B cell (primary cell): ENCODE measurements at places on chromosomes 11 and 22.

DNA sequence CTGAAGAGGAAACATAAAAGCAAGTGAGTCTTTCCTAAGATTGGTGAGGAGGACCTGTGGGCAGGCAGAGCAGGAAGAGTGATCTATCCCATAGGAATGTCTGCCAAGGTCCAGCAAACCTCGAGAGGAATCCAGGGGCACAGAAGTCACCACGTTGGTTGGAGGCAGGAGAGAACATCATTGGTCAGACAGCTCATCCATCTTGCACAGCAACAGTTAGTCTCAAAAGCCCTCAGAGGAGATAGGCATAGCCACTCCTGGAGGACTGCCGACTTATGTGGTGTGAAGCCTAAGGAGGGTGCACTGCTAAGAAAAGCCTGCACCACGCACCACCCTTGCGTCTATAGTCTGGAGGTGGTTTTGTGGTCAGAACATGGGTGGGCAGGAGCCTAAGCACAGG, 109.1 kb downstream of the RASSF10 start:
- DNase-seq = no peak
- no peaks in the 10 kb centered on the region for H3K27me3 ChIP-seq
- H3K36me3 ChIP-seq = no peaks in the 10 kb centered on the region
- no peak overlapping the region for H3K4me3 ChIP-seq

GRCh38 chr11:8247312-8247711, 16.4 kb downstream of the LMO1 start:
- no peaks in the 10 kb centered on the region for H3K27me3 ChIP-seq
- H3K4me1 ChIP-seq = no peaks in the 10 kb centered on the region
- no peak for DNase-seq
- no peak overlapping the region for H3K27ac ChIP-seq
- no peaks in the 10 kb centered on the region for H3K36me3 ChIP-seq

- no peaks in the 10 kb centered on the region for H3K27me3 ChIP-seq
- H3K4me1 ChIP-seq = peaks cover 30% of the 10 kb centered on the region
- no peaks in the 10 kb centered on the region for H3K36me3 ChIP-seq
Observed at GRCh38 chr22:46604306-46604690, 15.9 kb upstream of the GRAMD4 start.

- no peak overlapping the region for H3K27ac ChIP-seq
- DNase-seq = no peak
- no peak overlapping the region for H3K4me3 ChIP-seq
- H3K36me3 ChIP-seq = no peaks in the 10 kb centered on the region
- H3K4me1 ChIP-seq = no peaks in the 10 kb centered on the region
Observed at GRCh38 chr11:2211113-2211971, 39.7 kb upstream of the TH start.

GRCh38 chr22:38049812-38050619, 7.2 kb upstream of the PICK1 start:
- peaks cover 11% of the 10 kb centered on the region for H3K4me1 ChIP-seq
- no peak overlapping the region for H3K27ac ChIP-seq
- H3K36me3 ChIP-seq = no peaks in the 10 kb centered on the region
- peaks cover 21% of the 10 kb centered on the region for H3K27me3 ChIP-seq

- H3K4me1 ChIP-seq = peaks cover 4% of the 10 kb centered on the region
- no peak overlapping the region for H3K4me3 ChIP-seq
- no peaks in the 10 kb centered on the region for H3K36me3 ChIP-seq
- no peak overlapping the region for H3K27ac ChIP-seq
- H3K27me3 ChIP-seq = no peaks in the 10 kb centered on the region
Observed at GRCh38 chr11:83249972-83250593, 36.1 kb downstream of the CCDC90B start.

GRCh38 chr11:35276396-35277145, 137.6 kb downstream of the CD44 start:
- H3K27ac ChIP-seq = no peak overlapping the region
- peaks cover 14% of the 10 kb centered on the region for H3K4me1 ChIP-seq
- H3K27me3 ChIP-seq = no peaks in the 10 kb centered on the region

- no peaks in the 10 kb centered on the region for H3K36me3 ChIP-seq
- H3K4me3 ChIP-seq = no peak overlapping the region
- no peak for DNase-seq
- no peak overlapping the region for H3K27ac ChIP-seq
- H3K27me3 ChIP-seq = no peaks in the 10 kb centered on the region
Observed at GRCh38 chr11:69545976-69546617, 64.6 kb downstream of the LINC01488 start.

DNA sequence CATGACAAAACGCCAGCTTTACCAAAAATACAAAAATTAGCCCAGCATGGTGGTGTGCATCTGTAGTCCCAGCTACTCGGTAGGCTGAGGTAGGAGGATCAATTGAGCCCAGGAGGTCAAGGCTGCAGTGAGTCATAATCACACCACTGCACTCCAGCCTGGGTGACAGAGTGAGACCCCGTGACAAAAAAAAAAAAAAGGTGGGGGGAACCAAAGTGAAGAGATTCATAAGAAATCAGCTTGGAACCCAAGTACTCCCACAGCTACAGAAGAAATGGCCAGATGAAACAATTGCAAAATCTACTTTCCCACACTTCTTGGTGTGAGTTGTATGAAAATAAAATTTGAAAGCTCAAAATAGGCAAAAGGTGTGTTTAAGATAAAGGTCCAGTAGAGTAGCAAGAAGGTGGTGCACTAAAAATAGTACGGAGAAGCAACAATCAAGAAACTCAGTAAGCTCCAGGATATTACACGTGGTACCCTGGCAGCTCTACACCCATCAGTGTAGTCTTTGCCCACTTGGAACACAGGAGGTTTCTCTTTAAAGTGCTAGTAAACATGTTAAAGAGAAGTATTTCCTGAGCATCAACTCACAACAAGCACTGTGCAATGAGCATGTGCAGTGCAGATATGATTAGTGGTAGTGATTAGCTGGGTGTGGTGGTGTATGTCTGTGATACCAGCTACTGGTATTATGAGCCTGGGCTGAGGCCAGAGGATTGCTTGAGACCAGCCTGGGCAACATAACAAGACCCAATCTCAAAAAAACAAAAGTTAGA, 5.3 kb downstream of the HARBI1 start:
- no peak for DNase-seq
- H3K4me1 ChIP-seq = peaks cover 7% of the 10 kb centered on the region
- no peak overlapping the region for H3K27ac ChIP-seq
- H3K36me3 ChIP-seq = peaks cover 1% of the 10 kb centered on the region
- H3K27me3 ChIP-seq = no peaks in the 10 kb centered on the region

DNA sequence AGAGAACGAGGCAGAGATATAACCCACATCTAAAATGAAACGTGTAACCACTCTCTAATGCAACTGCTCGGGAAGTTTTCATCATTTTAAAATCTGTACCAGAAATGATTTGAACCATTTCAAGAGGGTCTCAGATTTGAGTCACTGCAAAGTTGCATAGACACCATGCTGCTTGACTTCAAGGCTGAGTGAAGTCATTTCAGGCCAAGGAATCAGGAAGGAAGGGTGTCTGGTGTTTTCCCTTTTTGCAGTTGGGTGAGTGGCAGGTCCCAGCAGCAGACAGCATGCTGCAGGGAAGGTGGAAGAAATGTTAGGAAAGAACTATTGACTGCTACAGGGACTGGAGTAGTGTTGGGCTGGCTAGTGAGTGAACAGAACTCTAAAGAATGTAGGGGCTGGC, 16.5 kb downstream of the TANGO2 start:
- H3K4me3 ChIP-seq = no peak overlapping the region
- no peaks in the 10 kb centered on the region for H3K27me3 ChIP-seq
- no peak overlapping the region for H3K27ac ChIP-seq
- peaks cover 14% of the 10 kb centered on the region for H3K4me1 ChIP-seq
- DNase-seq = no peak
- peaks cover 28% of the 10 kb centered on the region for H3K36me3 ChIP-seq

- peaks cover 3% of the 10 kb centered on the region for H3K36me3 ChIP-seq
- H3K4me1 ChIP-seq = peaks cover 39% of the 10 kb centered on the region
- no peaks in the 10 kb centered on the region for H3K27me3 ChIP-seq
- DNase-seq = peak; percentile 4
- H3K4me3 ChIP-seq = no peak overlapping the region
- H3K27ac ChIP-seq = no peak overlapping the region
Observed at GRCh38 chr11:65127473-65128181, 5.5 kb downstream of the MRPL49 start.
